ENCODE measurements at places on chromosomes 16 and 17.

- peak; percentile 42 for DNase-seq
These were observed 287.9 kb downstream of the FTO start for GRCh38 chr16:53991754-53992378.

- peak; percentile 77 for DNase-seq
These were observed 163.8 kb upstream of the TBX2 start for GRCh38 chr17:61235827-61236197.

GRCh38 chr17:31328160-31328535, 6.7 kb upstream of the EVI2A start:
- peak; percentile 10 for DNase-seq

DNA sequence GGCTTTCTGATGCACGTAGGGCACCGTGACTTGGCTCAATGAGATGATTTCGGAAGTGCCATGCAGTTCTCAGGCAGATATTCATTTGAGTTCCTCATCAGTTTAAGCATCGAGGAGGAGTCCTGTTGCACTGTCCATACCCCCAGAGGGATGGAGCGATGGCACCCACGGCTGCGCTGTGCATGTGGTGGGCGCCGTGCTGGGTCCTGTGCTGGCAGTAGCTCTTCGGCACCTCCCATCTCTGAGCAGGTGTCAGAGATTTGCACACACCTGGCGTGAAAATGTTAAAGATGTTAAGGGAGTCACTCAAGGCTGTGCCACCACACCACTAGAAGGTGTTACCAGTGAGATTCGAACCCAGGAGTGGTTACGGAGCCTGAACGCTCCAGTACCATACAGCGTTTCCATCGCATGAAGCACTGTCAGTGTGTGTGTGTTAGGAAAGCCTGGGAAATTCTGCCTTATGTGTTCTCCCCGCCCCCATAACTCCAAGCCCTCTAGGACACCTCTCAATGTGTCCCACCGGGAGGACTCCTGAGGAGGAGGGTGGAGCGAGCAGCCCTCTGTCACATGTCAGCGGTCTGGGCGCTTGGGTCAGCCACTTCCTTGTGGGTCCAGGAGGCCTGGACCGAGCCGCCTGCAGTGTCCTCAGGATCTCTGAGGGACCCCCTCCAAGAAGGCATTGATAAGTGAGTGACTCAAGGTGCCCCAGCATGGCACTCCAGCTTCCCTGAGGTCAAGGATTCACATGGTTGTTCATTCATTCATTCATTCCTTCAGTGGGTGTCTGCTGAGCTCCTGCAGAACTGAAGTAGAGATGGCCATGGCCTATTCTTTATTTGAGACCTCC, 3.8 kb downstream of the MRC2 start:
- DNase-seq: no peak

DNA sequence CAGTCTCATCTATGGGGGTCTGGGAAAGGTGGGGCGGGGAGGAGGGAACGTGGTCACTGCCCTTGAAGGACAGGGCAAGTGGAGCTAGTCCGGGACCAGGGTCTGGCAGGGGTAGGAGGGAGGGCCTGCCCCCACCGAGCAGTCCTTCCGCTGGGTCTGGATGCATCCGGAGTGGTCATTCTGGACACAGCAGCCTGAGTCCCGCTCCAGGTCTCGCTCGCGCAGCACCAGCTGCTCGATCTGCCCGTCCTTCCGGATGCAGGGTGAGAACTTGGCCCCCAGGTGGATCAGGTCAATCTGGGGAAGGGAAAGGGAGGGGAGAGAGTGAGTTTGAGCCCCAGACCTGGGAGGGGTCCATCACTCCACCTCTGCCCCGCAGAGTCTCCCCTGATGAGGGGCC, 6.8 kb downstream of the AANAT start:
- DNase-seq: no peak

- DNase-seq: no peak
These were observed 6.1 kb downstream of the ZNF319 start for GRCh38 chr16:57994361-57994760.

DNA sequence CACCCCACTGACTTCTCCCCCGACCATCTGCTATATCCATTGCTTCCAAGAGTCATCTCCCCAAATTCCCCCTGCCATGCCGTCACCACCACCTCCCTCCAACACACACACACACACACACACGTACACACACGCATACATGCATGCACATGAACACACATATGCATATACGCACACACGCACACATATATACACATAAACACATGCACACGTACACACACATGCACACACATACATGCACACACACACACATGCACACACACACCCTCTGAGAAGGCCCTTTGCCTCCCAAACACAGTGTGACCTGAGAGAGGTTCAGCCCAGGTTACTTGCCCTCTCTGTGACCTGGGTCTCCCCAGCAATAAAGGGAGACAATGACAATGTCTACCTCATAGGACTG, 95.1 kb downstream of the ZNF423 start:
- no peak for DNase-seq

- peak; percentile 78 for DNase-seq
These were observed 1.5 kb upstream of the MAF start for GRCh38 chr16:79601931-79602627.

DNA sequence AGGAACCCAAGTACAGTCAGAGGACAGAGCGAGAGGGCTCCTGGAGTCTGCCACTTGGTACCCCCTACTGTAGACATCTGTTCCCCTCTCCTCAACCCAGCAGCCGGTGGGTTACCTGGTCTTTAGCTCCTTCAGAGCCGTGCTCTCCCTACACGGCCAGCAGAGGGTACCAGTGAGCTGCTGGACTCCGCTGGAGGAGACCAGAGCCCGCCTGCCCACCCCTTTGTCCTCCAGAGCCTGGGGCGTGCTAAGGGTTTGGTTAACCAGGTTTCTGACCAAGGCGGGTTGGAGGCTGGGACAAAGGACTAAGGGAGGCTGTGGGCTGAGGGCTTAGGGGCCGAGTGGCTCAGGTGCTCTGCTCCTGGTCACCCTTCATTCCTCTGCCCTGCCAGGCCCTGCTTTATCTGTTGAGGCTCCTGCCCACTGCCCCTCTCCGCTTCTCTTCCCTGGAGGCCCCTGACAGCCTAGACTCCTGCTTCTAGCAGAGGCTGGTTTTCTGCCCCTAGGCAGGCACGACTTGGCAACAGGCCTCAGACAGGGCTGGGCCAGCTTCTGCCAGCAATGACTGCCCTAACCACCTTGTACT, 2.7 kb upstream of the HSD11B2 start:
- peak; percentile 22 for DNase-seq

- peak; percentile 80 for DNase-seq
These were observed 46.6 kb upstream of the WSB1 start for GRCh38 chr17:27247071-27247957.

GRCh38 chr17:75752802-75753513, 12.0 kb downstream of the GALK1 start:
- no peak for DNase-seq

DNA sequence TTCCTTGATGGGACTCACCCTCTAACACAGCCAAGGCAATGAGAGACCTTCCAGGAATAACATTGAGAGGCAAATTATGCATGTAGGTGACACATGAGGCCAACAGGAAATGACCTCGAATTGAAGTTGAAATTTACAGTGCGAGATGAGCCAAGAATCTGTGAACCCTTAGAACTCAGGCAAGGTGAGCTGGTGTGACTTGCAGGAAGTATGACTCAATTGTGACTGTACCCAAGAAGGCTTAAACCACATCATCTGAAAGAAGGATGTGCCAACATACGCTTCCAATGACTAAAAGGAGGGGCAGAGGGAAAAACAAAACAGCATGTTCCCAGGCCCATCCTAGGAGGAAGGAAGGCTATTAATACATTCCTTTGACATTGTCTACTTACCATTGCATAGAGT, 44.8 kb downstream of the PITPNC1 start:
- DNase-seq: peak; percentile 81

- DNase-seq: no peak
These were observed 27.5 kb downstream of the CDYL2 start for GRCh38 chr16:80776856-80777255.

GRCh38 chr16:82891918-82892317, 265.1 kb downstream of the CDH13 start:
- DNase-seq: no peak

DNA sequence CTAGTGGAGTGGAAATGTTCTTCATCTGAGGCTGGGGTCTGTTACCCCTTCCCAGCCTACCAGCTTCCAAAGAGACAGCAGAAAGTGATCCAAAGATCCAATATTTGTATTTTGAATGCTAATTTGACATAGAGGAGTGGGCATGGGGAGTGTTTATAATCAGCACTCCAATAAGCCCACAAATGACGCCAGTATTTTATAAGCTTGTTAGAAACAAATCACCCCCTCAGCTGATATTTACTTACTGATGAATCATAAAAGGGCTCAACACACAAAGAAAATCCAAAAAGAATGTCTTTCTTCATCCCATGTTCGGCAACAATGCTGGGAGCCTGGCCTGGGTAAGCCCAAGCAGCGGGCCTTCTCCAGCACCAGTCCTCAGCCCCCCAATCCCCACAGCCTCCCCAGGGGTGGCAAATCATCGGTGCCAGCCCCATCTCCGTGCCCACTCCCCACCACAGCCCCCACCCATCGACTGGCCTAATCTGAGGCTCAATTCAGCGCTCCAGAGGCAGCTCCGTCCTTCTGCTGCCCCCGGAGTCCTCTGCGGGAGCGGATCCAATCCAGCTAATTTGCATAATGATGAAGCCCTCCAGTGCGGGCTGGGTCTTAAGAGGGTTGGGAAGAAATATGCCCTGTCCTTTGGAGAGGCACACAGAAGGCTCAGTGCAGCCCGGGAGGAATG, 169.5 kb downstream of the C16orf78 start:
- no peak for DNase-seq

GRCh38 chr17:58533616-58534188, 19.3 kb upstream of the MTMR4 start:
- no peak for DNase-seq

DNA sequence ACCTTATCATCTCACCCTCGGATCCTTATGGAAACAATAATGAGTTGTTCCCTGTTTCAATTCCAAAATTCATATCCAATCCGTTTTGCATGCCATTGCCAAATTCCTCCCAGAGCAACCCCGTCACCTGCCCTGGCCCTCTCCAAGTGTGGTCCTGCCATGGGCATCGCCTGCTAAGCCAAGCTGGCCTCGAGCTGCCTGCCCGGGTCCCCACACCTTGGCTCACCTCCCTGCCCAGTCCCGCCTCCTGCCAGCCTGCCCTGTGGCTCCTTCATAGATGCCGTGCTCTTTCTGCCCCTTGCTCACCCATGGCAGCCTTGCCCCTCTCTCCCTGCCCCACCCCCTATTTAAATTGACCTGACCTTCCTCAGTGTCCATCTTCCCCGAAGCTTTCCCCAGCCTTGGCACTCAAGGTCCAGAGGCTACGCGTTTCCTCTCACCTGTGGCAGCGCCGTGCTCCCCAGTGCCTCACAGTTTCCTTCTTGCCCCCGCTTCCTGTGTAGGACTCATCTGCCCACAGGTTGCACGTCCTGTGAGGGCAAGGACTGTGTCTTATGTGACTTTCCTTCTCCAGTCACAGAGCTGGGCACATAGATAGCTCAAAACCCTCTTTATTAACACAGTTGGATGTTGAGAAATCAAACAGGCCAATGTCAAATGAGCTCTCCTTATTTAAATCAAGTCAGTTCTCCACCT, 12.7 kb downstream of the MAPT start:
- no peak for DNase-seq

- no peak for DNase-seq
These were observed 41.4 kb upstream of the CIBAR2 start for GRCh38 chr16:85153656-85154091.

DNA sequence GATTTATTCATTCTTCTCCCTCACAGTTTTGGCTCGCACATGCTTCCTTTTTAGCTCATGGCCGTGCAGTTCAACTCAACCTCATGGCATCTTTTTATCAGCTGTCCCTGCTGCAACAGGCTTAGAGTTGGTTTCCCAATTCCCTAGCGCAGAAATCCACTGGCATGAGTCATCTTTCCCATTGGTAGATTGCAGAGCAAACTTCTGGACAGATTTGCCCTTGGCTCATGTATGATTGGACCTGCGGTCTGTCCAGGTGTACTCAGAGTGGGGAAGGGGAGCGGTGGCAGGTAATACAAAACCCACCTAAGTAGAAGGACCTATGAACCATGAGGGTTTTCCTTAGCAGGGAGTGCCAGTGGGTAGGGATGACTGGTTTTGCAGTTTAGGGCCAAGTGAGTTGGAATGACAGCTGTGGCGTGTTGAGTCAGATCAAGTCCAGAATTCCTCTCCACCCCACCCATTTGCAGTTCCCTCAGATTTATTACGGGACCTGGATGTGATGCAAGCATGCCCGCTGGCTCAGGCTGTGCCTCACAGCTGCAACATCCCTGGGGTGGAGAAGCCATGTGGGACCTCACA, 584.7 kb downstream of the WWOX start:
- peak; percentile 82 for DNase-seq

- DNase-seq: peak; percentile 28
These were observed 244.8 kb downstream of the CDH8 start for GRCh38 chr16:61791464-61791863.

- peak; percentile 52 for DNase-seq
These were observed at the start of gene GIT1 for GRCh38 chr17:29589524-29590410. GIT1 (minus strand) TSS chr17:29589648; CDS start chr17:29589378, 270 bp downstream.

- no peak for DNase-seq
These were observed 50.3 kb downstream of the RPH3AL start for GRCh38 chr17:302300-302698.

GRCh38 chr17:56909742-56910508, 3.9 kb downstream of the TRIM25 start:
- DNase-seq: no peak

GRCh38 chr17:15260376-15261257, 4.5 kb downstream of the PMP22 start:
- DNase-seq: peak; percentile 80

- no peak for DNase-seq
These were observed 301.6 kb upstream of the C16orf82 start for GRCh38 chr16:26765087-26765486.

GRCh38 chr16:10026593-10026992, 155.6 kb downstream of the GRIN2A start:
- no peak for DNase-seq

- DNase-seq: no peak
These were observed 2.8 kb upstream of the ITGB3 start for GRCh38 chr17:47250855-47251254.

DNA sequence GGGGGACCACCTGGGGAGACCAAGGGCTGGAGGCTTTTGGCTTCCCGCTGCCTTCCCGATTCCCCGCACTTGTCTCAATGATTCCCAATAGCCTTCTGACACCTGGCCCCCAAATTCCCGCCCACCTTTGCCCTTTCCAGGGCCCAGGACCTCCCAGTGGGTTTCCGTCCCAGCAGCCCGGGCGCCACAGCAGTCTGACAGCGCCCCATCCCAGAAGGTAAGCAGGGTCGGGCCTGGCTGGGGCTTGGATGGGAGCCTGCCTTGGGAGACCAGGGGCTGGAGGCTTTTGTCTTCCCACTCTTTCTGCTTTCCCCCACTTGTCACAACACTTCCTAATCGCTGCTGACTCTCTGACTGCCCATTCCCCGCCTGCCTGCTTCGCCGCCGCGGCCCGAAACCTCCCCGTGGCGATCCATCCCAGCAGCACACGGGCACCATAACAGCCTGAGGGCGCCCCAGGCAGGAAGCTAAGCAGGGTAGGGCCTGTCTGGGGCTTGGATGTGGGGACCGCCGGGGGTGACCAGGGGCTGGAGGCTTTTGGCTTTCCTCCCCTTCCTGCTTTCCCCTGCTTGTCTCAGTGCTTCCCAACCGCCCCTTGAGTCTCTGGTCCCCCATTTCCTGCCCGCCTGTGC, 2289.3 kb downstream of the TP53TG3F start:
- no peak for DNase-seq

- peak; percentile 31 for DNase-seq
These were observed 42.8 kb downstream of the CDK5R1 start for GRCh38 chr17:32529604-32530003.

- DNase-seq: no peak
These were observed 505.4 kb upstream of the C16orf82 start for GRCh38 chr16:26561303-26561702.
